ENCODE measurements at places on chromosomes 5 and 9. TPM values are rescaled to one million over a fixed set of nuclear protein-coding genes. Genes with fewer than 3 reads are reported as not detected.

The DRD1 gene
- total RNA-seq: under 0.01 TPM

The STC2 gene
- 582 TPM for total RNA-seq

The KCNV2 gene
- total RNA-seq: not detected

The HACD4 gene
- 6.9 TPM for total RNA-seq

The TJP2 gene
- total RNA-seq: 29.6 TPM

The SHISAL2B gene
- total RNA-seq: not detected

The LCN1 gene
- 0.65 TPM for total RNA-seq

The CXCL14 gene
- total RNA-seq: 0.37 TPM

The SPATA31A3 gene
- not detected for total RNA-seq

The DAPK1 gene
- total RNA-seq: 23.8 TPM

The DDX4 gene
- total RNA-seq: not detected
